ENCODE measurements at places on chromosomes 3 and 15.

- DNase-seq: no peak
Observed at GRCh38 chr3:5766848-5767247, 579.3 kb downstream of the EDEM1 start.

DNA sequence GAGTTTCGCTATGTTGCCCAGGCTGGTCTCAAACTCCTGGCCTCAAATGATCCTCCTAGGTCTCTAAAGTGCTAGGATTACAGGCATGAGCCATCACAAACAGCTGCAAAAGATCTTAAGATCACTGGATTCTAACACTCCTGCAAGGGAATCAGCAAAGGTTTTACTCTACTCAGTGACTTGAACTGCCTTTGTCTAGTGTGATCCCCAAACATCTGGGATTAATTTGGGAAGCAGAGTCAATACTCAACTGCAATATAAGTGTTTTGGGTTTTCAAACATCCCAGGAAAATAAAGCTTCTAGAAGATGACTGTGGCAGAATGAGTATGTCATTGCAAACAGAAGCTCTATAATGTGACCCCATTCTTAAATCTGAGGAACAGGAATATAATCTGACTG, 7.2 kb downstream of the SPG21 start:
- no peak for DNase-seq

- DNase-seq: no peak
Observed at GRCh38 chr15:95742836-95743235, 587.7 kb upstream of the NR2F2 start.

DNA sequence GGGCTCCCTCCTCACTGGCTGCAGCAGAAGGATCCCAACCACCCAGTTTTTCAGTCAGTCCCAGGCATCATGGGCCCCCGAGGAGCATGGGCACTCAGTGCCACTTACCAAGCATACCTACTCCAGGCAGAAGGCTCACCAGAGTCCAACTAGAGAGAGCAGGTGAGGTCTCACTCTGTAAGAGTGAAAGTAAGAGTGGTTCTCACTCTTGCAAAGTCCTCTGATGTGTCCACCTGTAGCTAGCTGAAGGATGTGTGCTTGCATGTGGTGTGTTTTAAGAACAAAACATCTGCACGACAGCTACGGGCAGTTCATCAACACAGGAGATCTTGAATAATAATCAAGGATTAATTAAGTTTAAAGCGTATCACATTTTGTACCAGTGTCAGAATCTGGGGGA, 49.7 kb downstream of the CCK start:
- DNase-seq: no peak

GRCh38 chr15:48282216-48282615, 49.0 kb upstream of the DUT start:
- no peak for DNase-seq

- no peak for DNase-seq
Observed at GRCh38 chr3:16240229-16241023, 24.3 kb downstream of the DPH3 start.

- DNase-seq: no peak
Observed at GRCh38 chr15:45630917-45631691, 3.7 kb upstream of the SQOR start.

Data from osteocyte (in vitro differentiated cells).